ENCODE measurements at places on chromosomes 16 and 17.

DNA sequence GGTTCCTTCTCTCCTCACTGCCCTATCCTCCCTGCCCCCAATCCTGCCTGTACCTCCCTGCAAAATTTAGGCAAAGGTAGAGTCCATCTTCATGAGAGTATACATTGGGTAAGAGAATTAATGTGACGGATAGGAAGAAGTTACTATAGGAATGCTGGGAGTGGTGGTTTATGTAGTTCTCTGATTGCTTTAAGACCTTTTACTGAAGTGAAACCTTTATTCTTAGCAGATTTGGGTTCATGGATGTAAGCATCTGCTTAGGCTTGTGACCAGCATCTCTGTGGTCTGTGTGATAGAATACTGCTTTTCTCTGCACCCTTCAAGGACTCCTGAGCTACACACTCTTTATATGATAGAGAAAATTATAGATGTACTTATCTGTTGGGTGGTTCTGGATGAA, 127.3 kb downstream of the PRKCA start:
- DNase-seq: no peak

GRCh38 chr17:79745641-79746105, 14.9 kb downstream of the ENPP7 start:
- DNase-seq: no peak

- no peak for DNase-seq
Observed at GRCh38 chr16:56373003-56373402, 52.3 kb downstream of the AMFR start.

GRCh38 chr16:3523281-3523680, 22.5 kb downstream of the CLUAP1 start:
- DNase-seq: no peak

DNA sequence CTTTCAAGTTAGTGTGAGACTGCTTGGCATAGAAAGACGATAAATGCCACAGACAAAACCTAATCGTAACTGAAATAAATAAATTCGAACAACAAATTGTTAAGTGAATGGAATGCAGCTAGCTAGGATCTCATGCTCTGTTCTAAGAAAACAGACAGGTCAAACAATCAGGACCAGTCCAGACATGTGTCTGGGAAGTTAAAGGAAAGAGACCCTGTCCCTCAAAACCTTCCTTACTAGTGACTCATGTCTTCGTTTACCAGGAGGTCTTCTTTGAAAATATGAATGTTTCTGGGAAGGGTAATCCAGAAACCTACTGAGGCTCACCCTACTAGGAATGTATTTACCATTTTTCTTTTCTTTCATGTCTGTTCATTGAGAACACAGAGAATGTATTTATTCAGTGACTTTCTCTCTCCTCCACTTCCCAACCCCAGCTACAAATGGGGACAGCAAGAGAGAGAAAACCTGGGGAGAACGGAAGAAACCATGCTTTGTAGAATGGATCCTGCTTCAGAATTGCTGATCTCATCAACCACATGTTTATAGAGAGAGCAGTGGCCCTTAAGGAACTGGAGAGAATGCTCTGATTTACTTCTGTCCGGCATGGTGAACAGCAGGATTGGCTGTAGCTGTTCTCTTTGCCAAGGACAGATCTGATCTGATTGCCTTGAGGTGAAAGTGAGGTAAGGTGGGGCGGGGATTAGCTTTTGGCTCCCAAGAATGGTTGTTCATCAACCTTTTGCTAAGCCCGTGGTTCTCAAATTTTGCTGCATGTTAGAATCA, 39.4 kb upstream of the DHX8 start:
- DNase-seq: no peak

DNA sequence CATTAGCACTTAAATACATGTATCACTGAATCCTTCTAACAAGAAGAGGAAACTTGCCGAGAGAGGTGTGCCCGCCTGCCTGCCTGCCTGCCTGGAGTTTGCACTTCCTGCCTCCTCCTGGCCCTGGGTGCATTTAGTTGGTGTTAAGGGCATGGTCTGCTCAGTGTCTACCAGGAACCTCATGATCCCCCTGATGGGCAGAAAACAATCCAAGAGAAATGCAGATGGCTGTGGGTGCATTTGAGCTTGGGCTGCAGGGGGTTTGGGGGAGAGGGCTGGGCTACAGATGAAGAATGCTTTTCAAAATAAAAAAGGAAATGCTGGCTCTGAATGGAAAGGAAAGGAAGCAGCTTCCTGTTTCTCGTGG, 10.1 kb downstream of the KSR1 start:
- no peak for DNase-seq

GRCh38 chr16:11143372-11144035, 112.5 kb downstream of the SOCS1 start:
- DNase-seq: no peak

DNA sequence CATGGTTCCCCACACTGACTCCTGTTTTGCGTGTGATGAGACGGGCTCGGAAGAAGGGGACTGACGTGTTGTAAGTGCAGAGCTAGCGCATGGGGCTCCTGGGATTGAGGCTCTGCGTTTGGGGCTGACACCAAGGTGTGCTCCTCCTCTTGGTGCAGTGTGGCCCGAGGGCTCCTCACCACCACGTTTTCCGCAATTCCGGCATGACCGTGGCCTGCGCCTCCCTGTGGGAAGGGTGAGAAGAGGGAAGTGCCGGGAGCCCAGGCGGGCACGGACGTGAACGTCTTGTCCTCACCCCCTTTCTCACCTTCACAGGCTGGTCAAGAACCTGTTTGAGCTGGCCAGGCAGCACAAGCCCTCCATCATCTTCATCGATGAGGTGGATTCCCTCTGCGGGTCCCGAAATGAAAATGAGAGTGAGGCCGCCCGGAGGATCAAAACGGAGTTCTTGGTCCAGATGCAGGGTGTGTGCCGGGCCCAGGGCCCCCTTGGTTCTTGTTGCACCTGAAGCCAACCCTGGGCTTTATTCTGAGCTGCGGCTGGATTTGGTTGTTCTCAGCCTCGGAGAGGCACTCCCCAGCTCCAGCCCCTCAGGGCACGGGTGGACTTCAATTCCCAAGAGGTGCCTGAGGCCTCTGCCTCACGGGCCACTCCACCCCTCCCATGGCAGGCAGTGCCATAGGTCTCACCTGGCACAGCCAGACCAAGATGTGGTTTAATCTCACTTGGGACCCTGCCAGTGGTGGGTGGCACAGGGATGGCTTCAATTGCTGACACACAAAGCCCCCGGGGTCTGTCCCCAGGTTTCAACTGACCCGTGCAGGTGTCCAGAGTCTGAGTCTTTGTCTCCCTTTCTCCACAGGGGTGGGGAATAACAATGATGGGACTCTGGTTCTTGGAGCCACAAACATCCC, 8.9 kb downstream of the VPS4A start:
- no peak for DNase-seq

- DNase-seq: peak; percentile 18
Observed at GRCh38 chr16:64617836-64618476, 503.9 kb downstream of the CDH11 start.

DNA sequence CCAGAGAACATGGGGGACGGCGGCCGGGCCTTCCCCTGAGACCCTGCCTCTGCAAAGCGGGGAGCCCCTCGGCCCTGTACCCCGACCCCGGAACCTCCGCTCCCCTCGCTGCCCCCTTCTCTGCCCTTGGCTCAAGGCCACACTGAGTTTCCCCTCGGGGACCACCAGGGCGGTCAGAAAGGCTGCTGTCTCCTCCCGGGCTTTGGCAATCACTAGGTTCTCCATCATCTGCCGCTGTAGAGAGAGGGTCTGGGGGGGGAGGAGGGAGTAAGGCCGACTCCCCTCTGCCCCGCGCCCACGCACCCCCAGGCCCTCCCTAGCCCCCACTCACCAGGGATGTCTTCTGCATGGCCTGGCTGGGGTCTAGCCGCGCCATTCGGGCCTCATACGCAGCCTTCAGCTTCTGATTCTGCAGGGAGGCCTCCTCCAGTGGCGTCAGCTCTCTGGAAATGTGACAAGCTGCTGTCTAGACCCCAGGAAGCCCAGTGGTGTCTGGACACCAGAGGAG, 8.4 kb downstream of the VPS9D1 start:
- DNase-seq: peak; percentile 35

DNA sequence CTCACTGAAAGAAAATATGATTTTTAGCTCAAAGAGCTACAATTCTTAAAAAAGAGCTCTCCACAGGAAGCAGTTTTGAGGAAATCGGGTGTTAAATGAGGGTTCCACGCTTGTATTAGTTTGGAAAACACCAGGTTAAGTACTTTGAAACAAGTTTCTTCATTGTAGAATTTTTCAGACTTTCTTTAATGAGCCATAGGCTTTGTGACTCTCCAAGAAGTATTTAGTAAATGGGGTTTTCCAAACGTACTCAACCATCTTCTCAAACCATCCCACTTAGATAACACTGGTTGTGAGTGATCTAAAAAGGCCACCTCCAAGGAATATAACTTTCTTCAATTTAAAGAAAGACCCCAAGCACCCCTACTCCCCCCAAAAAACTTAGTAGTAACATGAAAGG, 2.7 kb downstream of the ULK2 start:
- no peak for DNase-seq

DNA sequence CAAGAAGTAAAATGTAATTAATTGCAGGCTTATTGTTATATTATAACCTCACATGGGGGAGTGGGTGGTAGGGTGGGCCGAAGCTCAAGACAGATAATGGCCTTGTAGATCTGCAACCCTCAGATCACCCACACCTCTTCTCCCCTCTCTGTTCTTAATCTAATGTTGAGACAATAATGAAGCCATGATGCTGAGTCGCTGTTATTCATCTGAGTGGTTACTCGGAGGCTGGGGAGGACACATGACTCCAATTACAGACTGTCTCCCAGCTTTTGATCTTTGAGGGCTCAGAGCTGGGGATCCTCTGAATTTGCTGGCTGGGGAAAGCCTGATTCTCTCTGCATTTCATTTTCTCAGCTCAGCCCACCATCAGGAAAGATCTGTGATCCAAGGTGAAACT, 275.3 kb downstream of the SHISA9 start:
- DNase-seq: no peak

DNA sequence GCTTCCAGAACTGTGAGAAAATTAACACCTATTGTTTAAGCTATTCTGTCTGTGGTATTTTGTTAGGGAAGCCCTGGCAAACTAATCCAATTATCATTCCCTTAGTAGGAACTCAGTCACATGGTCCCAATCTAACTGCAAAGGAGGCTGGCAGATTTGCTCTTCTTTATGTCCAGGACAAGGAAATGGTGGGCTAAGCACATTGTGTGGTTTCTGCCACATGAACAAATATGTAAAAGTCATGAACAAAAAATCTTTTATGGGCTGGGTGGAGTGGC, 278.6 kb upstream of the RPL38 start:
- no peak for DNase-seq

- no peak for DNase-seq
Observed at GRCh38 chr17:81028506-81028858, 6.5 kb upstream of the BAIAP2 start.

DNA sequence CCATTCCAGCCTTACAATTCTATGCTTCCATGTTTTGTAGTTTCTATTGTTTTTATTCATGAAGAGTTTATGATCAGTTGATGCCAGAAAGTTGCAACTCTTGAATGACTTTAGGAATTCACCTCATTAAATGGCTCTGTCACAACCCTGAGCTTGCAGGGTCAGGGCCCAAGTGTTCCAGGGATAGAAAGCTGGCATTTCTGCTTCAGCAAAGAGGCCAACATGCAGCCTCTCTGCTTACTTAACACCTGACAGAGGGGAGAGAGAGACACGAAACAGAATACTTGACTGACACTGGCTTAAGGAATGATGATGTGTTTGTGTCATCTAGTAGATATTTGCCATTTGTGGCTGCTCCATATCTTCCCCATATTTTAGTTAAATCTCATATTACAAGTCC, 328.1 kb downstream of the CA10 start:
- no peak for DNase-seq

- DNase-seq: no peak
Observed at GRCh38 chr17:78461799-78462053, 83.3 kb downstream of the PGS1 start.

GRCh38 chr16:50889746-50890145, 147.9 kb downstream of the CYLD start:
- no peak for DNase-seq

GRCh38 chr16:57060323-57061083, 31.9 kb upstream of the CPNE2 start:
- DNase-seq: no peak

- DNase-seq: no peak
Observed at GRCh38 chr16:50752471-50753235, 10.8 kb downstream of the CYLD start.

- DNase-seq: peak; percentile 54
Observed at GRCh38 chr16:53123747-53124146, 69.0 kb downstream of the CHD9 start.

DNA sequence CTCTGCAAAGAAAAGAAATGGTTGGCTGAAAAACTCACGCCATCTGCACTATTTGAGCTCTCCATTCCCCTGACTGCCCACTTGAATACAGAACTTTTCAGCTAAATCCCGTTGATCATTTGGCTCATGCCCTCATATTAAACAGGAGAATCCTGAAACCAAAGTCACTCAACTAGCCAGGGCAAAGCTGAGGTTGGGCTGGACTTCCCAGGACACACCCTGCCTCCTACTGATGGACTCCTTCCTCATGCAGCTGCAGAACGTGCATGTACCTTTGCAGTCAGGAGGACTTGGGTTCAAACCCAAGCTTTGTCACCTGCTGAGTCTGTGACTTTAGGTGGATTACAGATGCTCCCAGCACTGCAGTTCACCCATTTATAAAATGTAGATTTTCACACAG, 7.7 kb downstream of the ASIC2 start:
- DNase-seq: no peak

- DNase-seq: no peak
Observed at GRCh38 chr16:14419817-14420216, 210.2 kb downstream of the PARN start.

GRCh38 chr17:72594248-72594647, 473.4 kb downstream of the SOX9 start:
- DNase-seq: no peak

- no peak for DNase-seq
Observed at GRCh38 chr17:40944531-40944930, 7.1 kb upstream of the KRT23 start.

DNA sequence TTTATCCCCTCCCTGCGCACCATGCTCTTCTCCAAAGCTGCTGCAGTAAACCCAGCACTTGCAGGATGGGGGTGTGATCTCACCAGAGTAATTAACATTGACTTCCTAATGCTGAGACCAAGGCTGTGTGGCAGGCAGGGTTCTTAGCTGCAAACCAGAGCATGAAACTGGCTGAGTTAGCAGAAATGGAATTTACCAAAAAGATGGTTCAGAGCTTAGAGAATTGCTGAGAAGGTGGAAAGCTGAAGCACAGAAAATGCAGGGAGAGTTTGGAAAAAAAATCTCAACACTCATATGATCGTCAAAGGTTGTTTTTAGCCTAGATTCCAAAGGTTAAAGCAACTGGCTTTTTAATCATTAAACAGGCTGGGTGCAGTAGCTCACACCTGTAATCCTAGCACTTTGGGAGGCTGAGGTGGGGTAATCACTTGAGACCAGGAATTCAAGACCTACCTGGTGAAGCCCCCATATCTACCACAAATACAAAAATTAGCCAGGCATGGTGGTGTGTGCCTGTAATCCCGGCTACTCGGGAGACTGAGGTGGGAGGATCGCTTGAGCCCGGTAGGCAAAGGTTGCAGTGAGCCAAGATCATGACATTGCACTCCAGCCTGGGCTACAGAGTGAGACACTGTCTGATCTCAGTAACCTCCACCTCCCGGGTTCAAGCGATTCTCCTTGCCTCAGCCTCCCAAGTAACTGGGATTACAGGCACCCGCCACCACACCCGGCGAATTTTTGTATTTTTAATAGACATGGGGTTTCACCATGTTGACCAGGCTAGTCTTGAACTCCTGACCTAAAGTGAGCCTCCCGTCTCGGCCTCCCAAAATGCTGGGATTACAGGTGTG, 6.0 kb upstream of the TXNDC11 start:
- DNase-seq: no peak

- no peak for DNase-seq
Observed at GRCh38 chr17:80279895-80280294, 19.2 kb downstream of the RNF213 start.

- no peak for DNase-seq
Observed at GRCh38 chr16:89502081-89502843, 5.9 kb upstream of the SPG7 start.

Data from fibroblast of skin of right biceps (primary cell).